ENCODE measurements at places on chromosomes 16 and 17.

- DNase-seq: no peak
Measured at GRCh38 chr17:45979137-45979536, 19.9 kb upstream of the STH start.

DNA sequence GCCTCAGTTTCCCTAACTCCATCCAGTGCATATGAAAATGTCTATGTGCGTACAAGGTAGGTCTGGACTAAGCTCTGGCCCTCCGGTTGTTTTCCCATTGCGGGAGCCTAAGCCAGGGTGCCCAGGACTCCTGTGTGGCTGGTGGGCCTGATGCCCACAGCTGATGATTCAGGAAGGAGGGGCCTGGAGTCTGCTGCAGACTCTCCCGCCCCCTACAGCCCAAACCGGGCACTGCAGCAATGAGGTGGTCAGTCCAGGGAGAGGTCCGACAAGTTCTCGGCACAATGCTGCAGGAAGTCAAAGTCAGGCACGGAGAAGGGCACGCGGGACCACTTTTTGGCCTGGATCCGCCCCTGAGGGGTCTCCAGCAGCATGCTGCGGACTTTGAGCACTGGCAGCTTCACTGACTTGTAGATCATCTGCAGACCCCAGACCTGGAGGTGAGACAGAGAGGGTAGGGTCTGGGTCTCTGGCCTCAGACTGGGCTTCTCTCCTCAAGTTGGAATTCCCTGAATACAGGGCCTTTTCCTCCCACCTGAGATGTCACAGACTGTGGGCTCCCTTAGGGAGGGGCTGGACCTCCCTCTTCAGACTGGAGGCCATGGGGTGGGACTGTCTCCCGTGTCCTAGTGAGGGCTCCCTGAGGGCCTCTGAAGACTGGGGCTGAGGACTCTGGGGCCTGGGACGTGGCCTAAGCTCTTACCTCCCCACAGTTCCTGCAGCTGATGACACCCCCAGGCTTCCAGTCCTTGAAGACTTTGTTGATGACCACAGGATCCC lies 3.4 kb upstream of the ZNF385C start:
- DNase-seq: peak; percentile 61

- DNase-seq: no peak
Measured at GRCh38 chr17:45221081-45222013, at the start of gene FMNL1. TSS of gene FMNL1 (plus strand) at chr17:45221885. CDS start at chr17:45222125, 240 bp downstream.

DNA sequence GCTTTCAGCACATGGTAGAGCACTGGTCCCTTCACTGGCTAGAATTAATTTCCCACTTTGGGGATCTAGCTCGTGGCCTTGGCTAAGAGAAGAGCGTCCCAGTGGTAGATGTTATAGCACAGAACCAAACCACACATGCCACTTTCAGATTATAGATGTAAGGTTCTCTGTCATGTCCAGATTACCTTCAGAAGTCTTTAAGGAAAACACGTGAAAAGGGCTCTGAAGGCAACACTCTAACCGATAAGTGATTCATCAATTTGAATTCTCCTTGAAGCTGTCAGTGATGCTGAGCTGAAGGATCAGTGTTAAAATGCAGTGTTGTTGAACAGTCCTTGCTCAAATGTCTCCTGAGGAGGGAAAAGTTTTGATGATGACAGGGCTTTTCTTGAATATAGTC lies 43.5 kb upstream of the VPS4A start:
- DNase-seq: no peak

GRCh38 chr16:89233678-89234490 lies 16.4 kb downstream of the ZNF778 start:
- no peak for DNase-seq

- no peak for DNase-seq
Measured at GRCh38 chr17:50953518-50953830, 87.3 kb upstream of the TOB1 start.
